Activated T-cell treated with anti-CD3 and anti-CD28 coated beads, Interleukin-2, amount 50 U/mL, for 72 hours (primary cell): ENCODE measurements at places on chromosomes 6 and 20. TPM values are rescaled to one million over a fixed set of nuclear protein-coding genes. Genes with fewer than 3 reads are reported as not detected.

GRCh38 chr6:4059115-4059777 is 19.7 kb downstream of the FAM217A start:
- peak; percentile 79 for DNase-seq

DNA sequence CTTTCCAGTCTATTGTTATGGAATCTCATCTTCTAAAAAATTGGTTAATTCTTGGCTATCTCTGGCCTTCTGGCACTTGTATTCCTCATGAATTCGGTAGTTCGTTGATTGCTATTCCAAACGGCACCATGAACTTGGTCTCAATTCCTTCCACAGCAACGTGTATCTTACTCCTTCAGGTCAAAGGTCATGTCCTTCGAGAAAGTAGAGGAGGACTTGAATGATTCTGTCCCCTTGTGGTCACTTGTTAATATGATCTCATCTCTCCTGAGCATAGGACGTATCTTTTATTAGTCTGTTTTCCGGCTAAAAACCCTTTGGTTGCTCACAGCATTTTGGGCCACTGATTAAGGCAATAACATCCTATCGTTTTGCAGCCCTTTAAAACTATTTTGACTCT is 9.4 kb downstream of the TLDC2 start:
- no peak for DNase-seq

DNA sequence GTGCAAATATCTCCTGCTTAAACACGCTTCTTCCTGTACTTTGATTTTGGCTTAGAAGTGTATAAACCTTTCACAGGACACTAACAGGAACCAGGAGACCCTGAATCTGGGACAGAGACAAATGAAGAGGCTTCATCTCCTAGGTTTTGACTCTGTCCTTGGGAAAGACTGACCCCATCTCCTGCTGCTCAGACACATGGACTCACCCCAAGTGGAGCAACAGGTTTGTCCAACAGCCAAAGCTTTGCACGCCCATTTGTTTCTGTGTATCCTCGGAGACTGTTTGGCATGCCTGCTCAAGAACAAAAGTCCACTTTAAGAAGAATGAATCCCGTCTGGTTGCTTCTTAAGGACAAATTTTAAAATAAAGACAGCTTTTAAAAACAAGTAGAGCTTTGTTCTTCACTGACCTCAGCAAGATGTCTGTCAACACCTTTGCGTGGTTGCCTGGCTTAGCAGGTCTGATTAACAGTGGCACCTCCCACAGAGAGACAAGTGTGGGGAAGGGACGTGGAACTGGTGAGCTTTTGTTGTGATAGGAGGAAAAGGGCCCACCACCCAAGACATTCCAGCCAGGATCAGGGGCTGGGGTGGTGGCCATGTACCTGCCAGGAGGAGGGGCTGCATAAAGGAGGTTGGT is 202.6 kb downstream of the SOD2 start:
- DNase-seq, result no peak

GRCh38 chr6:159464816-159465215 is 228.2 kb downstream of the SOD2 start:
- no peak for DNase-seq

GRCh38 chr6:11278207-11278559 is 45.7 kb upstream of the NEDD9 start:
- DNase-seq, result peak; percentile 50

GRCh38 chr6:90187437-90188121 is 109.1 kb downstream of the BACH2 start:
- DNase-seq, result no peak

DNA sequence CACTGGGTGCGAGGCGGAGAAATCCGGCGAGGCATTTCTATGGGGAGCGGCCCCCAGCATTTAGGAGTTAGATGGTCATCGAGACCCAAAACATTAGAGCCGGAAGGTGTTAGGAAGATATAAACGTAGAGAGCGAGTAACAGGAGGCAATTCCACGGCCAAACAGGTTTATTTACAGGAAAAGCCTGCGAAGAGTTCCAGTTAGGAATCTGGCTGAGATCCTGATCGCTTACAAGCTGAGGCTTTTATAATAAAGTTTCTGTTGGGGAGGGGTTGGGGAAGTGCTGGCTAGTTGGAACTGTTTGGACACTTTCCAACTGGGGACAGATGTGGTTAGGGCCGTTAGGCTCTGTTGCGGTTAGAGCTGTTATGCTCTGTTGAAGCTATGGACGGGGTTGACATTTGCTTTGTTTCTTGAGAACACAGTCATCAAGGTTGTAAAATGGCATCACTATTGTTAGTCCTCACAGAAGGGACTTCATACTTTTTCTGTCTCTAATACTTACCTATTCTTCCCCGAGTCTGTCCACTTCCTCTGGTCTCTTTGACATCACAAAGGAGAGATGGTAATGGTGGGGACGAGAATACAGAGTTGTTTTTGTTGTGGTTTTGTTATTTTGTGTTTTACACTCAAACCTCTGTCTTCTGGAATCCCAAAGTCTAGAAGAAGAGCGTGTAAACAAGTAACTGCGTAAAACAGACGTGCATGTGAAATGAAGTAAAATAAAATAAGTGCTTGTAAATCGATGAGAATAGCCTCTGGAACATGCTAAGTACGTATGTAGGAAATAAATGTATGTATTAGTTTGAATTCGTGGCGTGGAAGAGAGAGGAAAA is 554 bp upstream of the ZSCAN31 start:
- peak; percentile 27 for DNase-seq

- DNase-seq, result no peak
Measured at GRCh38 chr20:59579404-59580145, 24.8 kb upstream of the PHACTR3 start.

DNA sequence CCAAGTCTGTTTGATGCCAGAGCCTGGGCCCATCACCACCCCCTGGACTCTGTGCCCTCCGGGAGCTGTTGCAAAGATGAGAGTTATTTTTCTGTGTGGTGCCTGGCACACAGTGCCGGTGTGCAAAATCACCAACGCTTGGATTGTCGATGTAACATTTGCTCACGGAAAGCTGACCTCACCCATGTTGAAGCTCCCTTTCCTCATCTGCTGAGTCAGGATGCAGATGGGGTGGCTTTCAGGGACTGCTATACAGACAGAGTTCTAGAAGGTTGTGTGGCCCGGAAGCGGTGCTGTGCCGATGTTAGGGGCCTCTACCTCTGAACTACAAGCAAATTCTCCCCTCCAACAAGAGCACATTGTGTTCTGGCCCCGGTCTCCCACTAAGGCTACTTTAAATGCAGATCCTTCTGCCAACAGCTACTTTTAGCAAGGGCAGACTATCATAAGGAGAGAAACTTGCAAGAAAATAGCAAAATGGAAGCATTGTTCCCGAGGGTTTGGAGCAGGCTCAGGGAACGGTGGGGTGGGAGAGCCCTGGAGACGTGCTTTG is 34.0 kb downstream of the EYA2 start:
- DNase-seq, result no peak

GRCh38 chr6:151180330-151181048 is 59.3 kb upstream of the AKAP12 start:
- DNase-seq, result no peak

GRCh38 chr6:14089224-14089623 is 28.3 kb upstream of the CD83 start:
- no peak for DNase-seq

- no peak for DNase-seq
Measured at GRCh38 chr6:151326116-151326825, 65.1 kb downstream of the ZBTB2 start.

GRCh38 chr6:25279748-25280343 is 672 bp downstream of the CARMIL1 start:
- DNase-seq, result peak; percentile 25

DNA sequence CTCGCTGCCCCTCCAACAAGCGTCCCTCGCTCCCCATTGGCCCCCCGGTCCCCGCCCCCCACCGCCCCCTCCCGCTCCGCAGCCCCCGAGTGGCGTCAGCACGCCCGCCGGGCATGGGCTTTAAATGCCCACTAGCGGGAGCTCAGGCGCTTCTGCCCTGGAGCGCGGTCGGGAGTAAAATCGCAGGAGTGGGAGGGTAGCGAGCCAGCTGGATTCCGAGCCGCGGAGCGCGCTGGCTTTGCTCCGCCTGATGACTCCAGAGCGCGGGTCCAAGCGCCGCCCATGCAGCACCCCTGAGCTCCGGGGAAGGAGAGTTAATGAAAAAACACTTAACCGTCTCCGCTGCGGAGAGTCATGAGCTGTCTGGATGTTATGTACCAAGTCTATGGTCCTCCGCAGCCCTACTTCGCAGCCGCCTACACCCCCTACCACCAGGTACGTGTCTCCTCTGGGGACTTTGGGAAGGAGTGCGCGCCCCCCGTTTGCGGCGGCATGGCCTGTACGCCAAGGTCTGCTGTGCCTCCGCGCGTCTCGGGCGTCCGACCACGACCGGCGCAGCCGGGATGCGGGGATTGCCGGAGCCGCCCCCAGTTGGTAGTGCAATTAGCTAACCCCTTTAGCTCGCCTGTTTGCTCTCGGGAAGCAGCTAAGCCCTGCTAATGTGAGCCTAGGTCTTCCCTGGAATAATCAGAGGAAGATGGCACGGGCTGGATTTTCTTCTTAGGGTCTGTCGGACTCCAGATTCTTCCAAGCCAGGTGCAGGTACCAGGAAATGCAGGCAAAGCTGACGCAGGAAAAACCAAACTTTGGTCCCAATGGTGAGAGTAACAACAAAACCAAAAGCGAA is at the start of gene VGLL2:
Gene VGLL2 (plus strand): TSS at position 149 of the 847 bp plus-strand sequence. CDS start 206 bp downstream, at position 355.
- no peak for DNase-seq

DNA sequence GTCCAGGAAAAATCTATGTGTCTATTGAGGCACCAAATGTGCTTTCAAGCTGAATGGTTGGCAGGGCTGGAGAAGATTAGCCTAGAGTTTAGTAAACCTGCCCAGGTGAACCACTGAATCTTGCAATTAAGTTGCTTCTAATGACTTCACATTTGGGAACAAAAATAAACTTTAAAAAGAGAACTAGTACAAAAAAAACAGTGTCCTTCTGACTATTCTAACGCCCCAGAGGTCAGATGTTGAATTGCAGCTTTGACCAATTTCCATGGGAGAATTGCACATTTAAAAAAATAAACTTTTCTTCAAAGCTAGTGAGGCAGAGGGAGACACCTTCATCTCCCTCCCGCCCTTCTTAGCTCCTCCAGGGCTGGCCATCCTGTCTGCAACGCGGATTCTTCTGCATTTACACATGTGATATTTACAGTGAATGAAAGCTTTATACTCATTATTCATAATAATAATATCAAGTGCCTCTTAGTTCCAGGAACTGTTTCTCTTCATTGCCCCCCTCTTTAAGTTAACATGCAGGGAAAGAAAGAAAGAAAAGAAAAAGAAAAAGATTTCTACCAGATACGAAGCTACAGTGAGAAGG is 270.2 kb downstream of the SMOC2 start:
- DNase-seq, result no peak

- DNase-seq, result no peak
Measured at GRCh38 chr20:59456342-59457279, 147.7 kb upstream of the PHACTR3 start.

GRCh38 chr6:49342410-49342809 is 120.6 kb downstream of the MMUT start:
- DNase-seq, result no peak

DNA sequence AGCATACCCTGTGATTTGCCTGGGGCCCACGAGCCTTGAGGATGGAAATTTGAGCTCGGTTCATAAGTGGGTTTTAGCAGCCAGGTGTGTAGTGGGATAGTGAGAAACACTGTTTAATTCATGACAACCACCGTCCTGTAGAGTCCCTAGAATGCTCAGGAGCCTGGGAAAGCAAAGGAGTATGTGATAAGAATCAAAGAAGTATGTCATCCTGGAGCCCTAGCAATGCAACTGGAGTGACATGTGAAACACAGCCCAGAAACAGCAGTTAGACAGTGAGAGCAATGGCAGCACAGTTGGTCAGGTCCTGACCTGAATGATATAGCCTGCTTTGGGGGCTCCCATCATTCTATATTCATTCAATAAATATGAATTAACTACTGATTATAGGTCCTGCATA is 161.2 kb upstream of the ECI2 start:
- no peak for DNase-seq

DPPA5 gene
- not detected for total RNA-seq

NPEPL1 gene
- total RNA-seq, result 29.0 TPM

CD24 gene
- total RNA-seq, result 1.3 TPM

GPR6 gene
- not detected for total RNA-seq

RGS19 gene
- 40.0 TPM for total RNA-seq
